ENCODE measurements at places on chromosomes 1 and 21. TPM values are rescaled to one million over a fixed set of nuclear protein-coding genes. Genes with fewer than 3 reads are reported as not detected.

The GPX7 gene
- not detected for total RNA-seq

The FAM78B gene
- 0.29 TPM for total RNA-seq

The CHI3L2 gene
- 0.72 TPM for total RNA-seq

The SYT2 gene
- total RNA-seq, result 0.31 TPM

The AIRE gene
- total RNA-seq, result not detected

The AMY2A gene
- total RNA-seq, result not detected

The CELA3B gene
- not detected for total RNA-seq

The DDAH1 gene
- total RNA-seq, result 7.4 TPM

The MOB3C gene
- 3.7 TPM for total RNA-seq

The S100A2 gene
- 20.2 TPM for total RNA-seq

The RSPH1 gene
- 0.68 TPM for total RNA-seq

The LRRC52 gene
- not detected for total RNA-seq

The VTCN1 gene
- total RNA-seq, result 0.06 TPM

The AGMAT gene
- total RNA-seq, result 7.6 TPM

The PRR9 gene
- total RNA-seq, result not detected
